ENCODE measurements at places on chromosomes 4 and X.

- no peak for DNase-seq
Observed at GRCh38 chrX:6666624-6667023, 131.7 kb upstream of the VCX3A start.

GRCh38 chr4:60847614-60848013 lies 352.5 kb upstream of the ADGRL3 start:
- no peak for DNase-seq

DNA sequence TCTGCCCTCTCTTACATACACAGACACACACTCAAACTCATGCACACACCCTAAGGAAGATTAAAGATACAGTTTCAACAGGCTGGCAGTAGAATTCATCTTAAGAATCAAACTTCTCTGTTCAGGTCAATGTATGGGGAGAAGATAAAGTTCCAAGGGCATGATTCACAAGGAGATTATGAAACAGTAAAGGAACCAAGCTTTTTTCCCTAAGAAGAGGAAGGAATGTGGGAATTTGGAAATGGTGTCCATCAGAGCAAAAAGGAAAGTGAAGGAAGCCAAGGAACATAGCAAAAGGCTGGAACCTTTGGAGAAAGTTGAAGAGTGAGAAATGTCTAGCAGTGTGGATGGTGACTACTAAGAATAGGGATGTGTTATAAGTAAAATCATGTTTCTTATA lies 191.0 kb upstream of the NPY2R start:
- no peak for DNase-seq

GRCh38 chr4:98976716-98977115 lies 18.8 kb upstream of the METAP1 start:
- no peak for DNase-seq

DNA sequence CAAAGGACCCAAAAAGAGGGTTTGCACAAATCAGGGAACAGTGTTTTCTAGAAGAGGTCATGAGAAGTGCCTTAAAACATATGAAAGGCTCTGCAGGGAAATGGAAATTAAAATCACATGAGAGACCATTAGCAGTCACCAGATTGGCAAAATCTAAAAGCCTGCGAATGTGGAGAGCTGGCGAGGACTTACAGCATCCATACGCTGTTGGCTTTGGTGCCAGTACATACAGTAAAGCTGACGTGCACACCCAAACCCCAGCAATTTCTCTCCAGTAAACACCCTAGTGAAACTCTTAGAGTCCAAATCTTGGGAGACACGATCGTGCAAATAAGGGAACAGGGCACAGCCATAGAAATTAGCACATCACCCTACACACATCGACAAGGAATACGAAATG lies 25.4 kb upstream of the PPP2R2C start:
- no peak for DNase-seq

DNA sequence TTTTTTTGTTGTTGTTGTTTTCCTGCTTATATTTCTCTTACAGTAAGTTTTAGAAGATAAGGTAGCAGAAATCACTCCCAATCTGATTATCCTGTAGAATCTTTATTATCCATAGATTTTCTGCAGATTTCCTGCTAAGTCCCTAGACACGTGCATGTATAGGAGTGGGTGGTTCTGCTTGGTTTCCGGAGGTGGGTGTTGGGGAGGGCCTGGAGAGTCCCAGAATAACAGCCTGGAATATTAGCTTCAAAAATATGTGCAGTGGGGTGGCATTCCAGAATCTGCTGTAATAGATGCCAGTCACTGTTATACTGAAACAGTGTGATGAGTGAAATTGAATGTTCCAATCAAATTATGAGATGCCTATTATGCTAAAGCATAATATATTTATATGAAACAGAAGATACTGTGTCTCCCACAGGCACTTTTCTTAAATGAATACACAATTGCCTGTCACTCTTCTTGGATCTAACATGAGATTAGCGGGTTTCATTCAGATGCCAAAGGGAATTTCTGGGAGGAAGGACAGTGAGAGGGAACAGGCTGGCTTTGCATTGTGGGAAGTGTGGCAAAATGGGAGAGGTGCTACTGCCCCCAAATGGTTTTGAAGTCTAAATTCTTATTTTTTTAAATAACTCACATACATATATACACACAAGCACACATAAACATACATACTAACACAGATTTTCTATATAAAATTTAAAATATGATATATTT lies 37.6 kb downstream of the C4orf50 start:
- DNase-seq: no peak

DNA sequence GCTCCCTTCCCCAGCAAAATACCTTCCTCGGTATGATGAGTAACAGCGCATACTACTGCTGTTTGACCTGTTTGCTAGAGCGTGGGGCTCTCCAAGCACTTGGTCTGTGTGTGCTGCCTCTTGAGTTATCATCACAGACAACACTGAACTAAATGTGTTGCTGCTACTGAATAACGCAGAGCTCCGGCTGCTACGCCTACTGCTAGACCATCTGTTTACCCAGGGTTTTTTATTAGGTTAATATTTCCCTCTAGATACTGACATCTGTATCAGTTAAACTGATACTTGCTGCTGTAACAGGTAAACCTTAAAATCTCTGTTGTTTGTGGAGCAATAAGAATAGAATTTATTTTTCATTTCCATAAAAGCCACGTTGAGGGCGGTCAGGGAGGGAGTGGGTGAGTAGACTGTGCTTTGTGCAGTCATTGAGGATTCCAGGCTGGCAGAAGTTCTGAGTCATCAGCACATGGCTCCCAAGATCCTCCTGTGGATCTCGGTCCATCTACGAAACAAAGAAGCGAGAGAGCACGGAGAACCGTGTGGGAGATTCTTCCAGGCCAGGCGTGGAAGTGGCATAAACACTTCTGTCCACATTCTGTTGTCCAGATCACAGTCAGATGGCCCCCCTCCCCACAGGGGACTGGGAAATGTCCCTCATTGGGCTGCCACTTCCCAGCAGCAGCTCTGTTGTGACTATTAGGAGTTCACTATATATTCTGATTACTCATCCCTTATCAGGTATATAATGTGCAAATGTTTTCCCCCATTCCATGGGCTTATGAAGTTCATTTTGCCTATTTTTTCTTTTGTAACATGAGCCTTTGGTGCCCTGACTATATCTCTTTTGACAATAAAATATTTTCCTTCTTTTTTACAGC lies 14.1 kb downstream of the GRK4 start:
- no peak for DNase-seq

DNA sequence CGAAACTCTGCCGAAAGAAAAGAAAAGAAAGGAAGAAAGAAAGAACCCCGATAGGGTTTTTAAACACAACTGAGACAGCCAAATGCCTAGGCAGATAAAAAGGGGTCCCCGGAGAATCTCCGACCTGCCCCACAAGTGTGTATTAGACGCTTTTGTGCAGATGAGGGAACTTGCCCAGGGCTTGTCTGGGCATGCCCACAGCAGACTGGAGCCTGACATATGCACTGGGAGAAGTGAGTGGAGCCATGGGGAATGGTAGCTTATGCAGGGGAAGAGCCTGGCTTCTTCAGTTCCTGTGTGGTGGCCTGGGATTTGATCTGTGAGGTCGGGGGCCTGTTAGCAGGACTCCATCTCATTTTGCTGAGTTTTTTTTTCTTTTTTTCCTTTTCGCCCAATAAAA lies 199.0 kb downstream of the GPC3 start:
- no peak for DNase-seq

GRCh38 chr4:39124885-39125599 lies 57.3 kb upstream of the WDR19 start:
- no peak for DNase-seq

DNA sequence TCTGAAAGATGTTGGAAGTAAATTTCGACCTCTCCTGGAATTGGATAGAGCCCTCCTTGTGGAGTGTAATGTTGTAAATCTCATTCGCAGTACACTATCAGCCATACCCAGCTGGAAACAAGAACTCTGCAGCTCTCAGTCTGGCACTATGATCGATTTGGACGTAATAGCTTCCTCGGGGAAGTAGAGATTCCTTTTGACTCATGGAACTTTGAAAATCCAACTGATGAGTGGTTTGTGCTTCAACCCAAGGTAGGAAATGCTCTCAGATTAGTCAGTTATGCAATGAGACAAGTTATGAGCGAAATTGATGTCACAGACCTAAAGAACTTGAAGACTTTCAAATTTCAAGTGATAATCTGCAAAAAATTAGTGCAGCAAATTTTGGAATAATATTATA lies 103.9 kb downstream of the SYTL5 start:
- DNase-seq: no peak

- DNase-seq: no peak
Observed at GRCh38 chrX:110304371-110304770, 13.5 kb downstream of the AMMECR1 start.

DNA sequence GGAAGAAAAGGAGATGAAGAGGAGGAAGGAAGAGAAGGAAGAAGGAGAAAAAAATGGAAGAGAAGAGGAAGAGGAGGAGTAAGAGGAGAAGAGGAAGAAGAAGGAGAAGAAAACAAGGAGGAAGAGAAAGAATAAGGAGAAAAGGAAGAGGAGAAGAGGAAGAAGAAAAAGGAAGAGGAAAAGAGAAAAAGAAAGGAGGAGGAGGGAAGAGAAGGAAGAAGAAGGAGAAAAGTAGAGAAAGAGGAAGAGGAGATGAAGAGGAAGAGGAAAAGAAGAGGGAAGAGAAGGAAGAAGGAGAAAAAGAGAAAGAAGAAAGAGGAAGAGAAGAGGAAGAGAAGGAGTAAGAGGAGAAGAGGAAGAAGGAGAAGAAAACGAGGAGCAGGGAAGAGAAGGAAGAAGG lies 11.8 kb upstream of the LEF1 start:
- no peak for DNase-seq

GRCh38 chrX:153582896-153583295 lies 16.0 kb downstream of the CCNQ start:
- DNase-seq: peak; percentile 89

GRCh38 chrX:56975611-56976010 lies 19.7 kb downstream of the SPIN3 start:
- DNase-seq: no peak

DNA sequence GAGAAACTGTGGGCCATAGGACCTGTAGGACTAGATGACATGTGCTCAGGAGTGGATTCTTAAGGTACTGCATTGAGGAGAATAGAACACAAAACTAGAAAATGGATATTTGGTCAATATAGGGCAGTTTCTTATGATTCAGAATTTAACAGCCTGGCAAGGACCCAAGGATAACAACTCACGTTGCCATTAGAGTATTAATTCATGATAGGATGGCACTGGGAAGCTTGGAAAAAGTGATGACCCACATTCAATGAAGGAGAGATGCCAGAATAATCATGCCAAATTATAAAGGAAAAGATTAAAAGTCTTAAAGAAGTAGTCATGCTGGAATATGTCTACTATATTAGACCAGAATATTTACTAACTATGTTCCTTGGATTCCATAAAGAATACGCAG lies 594.5 kb downstream of the ANKRD50 start:
- no peak for DNase-seq

DNA sequence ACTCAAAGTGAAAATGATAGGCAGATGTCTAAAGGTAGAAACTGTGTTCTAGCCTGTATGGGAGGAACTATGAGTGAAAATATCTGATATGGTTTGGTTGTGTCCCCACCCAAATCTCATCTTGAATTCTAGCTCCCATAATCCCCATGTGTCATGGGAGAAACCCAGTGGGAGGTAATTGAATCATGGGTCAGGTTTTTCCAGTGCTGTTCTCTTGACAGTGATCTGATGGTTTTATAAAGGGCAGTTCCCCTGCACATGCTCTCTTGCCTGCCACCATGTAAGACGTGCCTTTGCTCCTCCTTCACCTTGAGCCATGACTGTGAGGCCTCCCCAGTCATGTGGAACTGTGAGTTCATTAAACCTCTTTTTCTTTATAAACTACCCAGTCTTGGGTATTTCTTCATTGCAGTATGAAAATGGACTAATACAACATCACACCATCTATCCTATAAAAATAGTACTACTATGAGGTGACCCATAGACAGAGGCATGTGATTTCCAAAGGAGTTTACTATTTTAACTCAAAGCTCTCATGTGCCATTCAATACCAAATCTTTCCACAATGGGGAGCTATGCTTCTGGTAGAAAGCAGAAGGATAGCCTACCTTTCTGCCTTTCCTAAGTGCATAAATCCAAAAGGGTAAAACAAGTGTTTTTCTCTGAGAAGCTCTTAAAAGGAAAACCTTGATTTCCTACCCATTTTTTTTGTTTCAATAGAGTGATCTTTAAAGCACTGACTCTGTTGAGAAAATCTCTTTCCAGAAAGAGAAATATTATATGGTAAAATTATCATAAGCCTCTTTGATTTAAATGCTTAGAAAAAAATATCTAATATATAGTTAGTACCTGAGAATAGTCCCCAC lies 38.8 kb downstream of the SEC31A start:
- peak; percentile 9 for DNase-seq

GRCh38 chr4:185183622-185184281 lies 20.0 kb downstream of the CFAP97 start:
- DNase-seq: peak; percentile 58

GRCh38 chr4:59387759-59388758 lies 1812.1 kb upstream of the ADGRL3 start:
- no peak for DNase-seq

DNA sequence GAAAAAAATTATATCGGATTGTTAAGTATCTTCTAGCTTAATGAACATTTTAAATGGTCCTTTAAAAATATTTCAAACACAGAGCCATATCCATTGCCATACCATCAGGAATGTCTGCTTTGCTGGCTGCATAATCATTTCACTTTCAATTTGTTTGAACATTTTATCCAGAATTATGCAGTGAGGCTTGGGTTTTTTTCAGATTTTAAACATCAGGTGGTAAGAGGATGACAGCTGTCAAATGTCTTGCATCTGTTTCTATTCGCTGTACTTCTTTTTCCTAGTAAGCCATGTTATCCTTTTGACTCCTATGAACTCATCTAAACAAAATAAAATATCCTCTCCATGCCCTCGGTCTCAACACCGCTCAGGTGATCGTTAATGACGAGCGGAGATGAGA lies 802 bp downstream of the RFC1 start:
- no peak for DNase-seq

GRCh38 chrX:118974908-118975671 lies 672 bp downstream of the LONRF3 start:
- peak; percentile 50 for DNase-seq

GRCh38 chrX:49192722-49193328 lies 6.7 kb upstream of the PRICKLE3 start:
- DNase-seq: peak; percentile 25

DNA sequence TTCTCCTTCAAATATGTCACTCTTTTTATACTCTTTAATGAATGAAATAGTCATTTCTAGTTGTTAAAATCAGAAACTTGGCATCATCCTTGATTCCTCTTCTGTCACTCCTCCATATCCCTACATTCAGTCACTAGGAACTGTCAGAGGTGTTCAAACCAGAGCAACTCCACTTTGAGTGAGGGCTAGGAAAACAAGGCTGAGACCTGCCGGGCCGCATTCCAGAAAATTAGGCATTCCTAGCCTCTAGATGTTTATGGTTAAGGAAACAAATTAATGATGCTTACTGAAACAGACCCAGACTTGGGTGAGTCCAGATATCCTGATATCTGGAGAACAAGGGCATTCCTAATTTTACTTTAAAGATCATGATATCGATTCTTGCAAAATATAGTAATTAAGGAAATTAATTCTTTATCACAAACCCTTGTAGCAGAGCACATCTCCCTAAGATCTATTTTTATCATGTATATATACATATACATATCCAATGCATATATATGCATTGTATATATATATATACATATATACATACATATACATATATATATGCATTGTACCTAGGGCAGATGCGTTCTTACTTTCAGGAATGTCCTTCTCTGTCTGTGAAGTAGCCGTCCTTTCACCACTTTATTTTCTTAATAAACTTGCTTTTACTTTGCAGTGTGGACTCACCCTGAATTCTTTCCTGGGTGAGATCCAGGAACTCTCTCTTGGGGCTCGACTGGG lies 98.4 kb upstream of the GC start:
- DNase-seq: no peak

- no peak for DNase-seq
Observed at GRCh38 chr4:84877051-84877833, 89.2 kb downstream of the WDFY3 start.

GRCh38 chr4:155832664-155833063 lies 33.4 kb downstream of the ASIC5 start:
- no peak for DNase-seq
